ENCODE measurements at places on chromosomes 12 and 14.

GRCh38 chr14:71932229-71932981, at the start of gene RGS6:
TSS of gene RGS6 (plus strand) at chr14:71932429.
- DNase-seq, result peak; percentile 52

GRCh38 chr14:99889268-99889667, 96.1 kb downstream of the EML1 start:
- no peak for DNase-seq

- no peak for DNase-seq
These were observed 94.9 kb downstream of the SLCO1A2 start for GRCh38 chr12:21239866-21240265.

DNA sequence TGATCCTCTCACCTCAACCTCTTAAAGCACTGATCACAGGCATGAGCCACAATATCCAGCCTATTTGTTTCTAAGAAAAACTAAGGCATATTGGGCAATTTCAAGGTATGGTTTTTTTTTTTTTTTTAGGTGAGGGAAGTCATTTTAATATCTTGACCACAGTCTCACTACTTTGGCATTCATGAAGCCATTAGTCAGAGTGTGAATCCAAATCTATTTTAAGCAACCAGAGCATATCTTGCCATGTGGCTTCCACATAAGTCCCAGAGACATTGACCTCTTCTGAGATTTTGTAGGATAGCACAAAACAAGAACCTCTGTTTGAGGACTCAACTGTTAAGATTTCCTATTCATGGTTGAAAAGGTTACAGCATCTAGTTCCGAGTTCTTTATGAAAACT, 130.3 kb upstream of the RBM19 start:
- DNase-seq, result no peak

GRCh38 chr14:73785336-73785833, 66.2 kb upstream of the PTGR2 start:
- DNase-seq, result no peak

- no peak for DNase-seq
These were observed 19.9 kb downstream of the NEUROD4 start for GRCh38 chr12:55039395-55040354.

- DNase-seq, result no peak
These were observed 13.1 kb upstream of the POC1B start for GRCh38 chr12:89538897-89539296.

GRCh38 chr12:100716945-100717732, 77.4 kb upstream of the ANO4 start:
- DNase-seq, result peak; percentile 42

DNA sequence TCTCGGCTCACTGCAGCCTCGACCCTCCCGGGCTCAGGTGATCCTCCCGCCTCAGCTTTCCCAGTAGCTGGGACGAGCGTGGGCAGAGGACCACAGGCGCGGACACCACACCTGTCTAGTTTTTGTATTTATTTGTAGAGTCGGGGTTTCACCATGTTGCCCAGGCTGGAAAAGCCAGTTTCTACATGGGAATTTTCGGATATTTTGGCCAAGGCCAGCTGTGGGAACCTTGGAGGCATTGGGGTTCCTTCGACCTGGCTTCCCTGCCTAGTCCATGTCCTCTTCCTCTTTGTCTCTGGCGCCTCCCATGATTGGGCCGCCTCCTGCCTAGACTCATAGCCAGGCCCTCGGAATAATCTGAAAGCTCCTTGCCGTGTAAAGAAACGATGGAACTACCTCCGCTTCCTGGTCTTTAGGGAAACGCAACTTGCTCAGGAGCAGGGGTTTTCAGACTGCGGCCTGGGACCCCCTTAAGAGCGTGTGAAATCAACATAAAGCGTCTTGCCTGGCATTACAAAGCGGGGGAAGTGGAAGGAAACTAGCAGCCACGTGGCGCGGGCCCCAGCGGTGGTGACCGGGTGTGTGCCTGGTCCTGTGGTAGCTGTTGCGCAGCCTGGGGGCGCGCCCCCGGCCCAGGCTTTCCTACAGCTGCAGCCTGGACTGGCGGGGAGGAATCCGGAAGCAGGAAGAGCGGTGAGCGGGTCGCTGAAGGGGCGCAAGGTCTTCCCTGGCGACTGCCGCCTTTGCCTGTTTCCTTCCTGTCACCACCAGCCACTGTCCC, 1.4 kb upstream of the HSP90AA1 start:
- no peak for DNase-seq

- DNase-seq, result no peak
These were observed 23.4 kb upstream of the LRP6 start for GRCh38 chr12:12290206-12290605.

DNA sequence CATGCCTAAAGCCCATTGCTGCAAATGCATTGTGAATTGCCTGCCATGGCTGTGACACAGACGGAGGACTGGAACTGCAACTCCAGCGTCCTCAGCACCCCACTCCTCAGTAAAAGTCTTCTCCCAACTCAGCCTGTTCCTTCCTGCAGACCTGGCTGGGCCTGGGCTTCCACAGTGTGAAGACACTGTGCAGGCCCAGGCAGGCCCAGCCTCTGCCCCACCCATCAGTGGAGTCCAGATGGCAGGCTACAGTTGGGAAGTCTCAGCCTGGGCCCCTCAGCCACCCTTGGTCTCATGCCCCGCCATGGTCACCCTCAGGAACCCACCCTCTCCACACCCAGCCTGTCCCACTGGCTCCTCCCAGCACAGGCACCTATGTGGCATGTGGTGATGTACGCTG, 22.0 kb downstream of the VSX2 start:
- DNase-seq, result no peak

DNA sequence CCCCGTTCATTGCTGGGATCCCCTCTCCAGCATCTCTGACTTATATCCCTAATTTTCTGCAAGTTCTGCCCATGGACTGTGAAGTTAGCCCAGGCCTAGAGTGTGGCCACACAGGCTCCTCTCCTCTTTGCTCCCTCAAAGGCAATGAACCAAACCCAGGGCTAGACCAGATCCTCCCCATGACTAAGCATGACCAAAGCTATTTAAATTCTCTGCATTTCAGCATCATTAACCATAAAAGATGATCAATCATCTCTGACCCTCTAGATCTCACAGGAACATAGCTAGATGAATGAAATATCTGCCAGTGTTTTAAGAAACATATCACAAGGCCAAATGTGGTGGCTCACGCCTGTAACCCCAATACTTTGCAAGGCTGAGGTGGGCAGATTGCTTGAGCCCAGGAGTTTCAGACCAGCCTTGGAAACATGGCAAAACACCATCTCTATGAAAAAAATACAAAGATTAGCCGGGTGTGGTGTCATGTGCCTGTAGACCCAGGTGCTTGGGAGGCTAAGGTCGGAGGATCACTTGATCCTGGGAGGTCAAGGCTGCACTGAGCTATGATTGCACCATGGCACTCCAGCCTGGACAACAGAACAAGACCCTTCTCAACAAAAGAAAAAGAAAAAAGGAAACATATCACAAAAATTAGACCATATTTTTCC, 2.2 kb upstream of the KRT3 start:
- no peak for DNase-seq

DNA sequence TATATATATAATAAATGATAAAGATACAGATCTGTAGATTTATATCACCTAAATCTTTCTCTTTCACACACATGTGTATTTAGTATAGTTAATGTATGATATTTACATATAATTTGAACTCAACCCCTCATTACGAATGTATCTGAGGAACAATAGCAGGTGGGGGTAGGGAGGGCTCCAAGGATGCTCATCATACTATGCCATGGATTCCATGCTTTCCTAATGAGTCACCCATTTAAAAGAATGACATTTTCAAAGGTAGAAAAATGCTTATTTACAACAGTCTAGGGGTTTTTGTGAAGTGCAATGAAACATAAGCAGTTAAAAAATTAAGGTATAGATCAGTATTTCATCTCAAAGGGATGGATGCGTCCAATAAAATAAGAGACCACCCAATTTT, 181.6 kb downstream of the SOX5 start:
- DNase-seq, result no peak

DNA sequence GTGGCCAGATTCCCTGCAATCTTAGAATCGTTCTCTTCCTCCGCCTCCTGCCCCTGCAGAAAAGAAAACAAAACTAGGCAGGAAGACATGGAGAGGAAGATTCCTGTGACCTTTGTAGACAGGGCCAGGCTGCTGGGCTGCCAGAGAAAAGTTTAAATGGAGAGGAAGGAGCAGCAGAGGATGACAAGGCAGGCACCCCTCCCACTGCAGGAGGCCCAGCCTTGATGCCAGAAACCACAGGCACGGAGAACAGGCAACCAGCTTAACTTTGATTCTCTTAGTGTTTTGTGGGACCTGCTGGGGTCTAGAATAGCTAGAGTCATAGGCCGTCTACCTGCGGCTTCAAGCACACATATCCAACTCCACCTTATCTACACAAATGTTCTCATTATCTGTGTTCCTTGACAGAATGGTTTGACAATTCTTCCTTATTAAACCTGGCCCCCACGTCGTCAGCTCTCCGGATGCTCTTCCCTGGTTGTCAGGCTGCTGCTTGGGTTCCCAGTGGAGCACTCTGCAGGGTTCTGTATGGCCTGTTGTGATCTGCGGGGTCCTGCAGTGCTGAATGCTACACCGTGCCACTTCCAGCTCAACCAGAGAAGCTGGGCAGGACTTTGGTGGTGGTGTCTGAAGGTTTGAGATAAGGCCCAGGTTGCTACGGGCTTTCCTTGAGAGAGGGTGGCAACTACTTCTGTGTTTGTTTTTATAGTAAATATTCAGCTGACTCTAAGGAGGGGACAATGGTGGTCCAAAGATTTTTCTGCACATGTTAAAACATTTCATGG, 609.5 kb downstream of the AACS start:
- no peak for DNase-seq

DNA sequence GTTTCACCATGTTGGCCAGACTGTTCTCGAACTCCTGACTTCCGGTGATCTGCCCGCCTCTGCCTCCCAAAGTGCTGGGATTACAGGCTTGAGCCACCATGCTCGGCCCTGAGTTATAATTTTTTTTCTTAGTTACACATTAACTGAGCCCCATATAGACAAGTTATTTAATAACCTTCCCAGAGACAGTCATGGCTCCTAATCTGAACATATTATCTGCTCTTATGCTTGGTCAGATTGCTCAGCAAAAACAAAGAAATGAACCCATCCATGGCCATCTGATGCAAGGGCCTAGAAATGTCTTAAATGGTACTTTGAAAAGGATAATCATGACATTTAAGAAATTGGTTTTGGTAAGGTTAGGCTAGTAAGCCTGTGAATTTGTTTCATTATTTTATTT, 13.0 kb downstream of the SAMD15 start:
- no peak for DNase-seq

GRCh38 chr12:130764475-130765185, 48.5 kb upstream of the RIMBP2 start:
- DNase-seq, result no peak

DNA sequence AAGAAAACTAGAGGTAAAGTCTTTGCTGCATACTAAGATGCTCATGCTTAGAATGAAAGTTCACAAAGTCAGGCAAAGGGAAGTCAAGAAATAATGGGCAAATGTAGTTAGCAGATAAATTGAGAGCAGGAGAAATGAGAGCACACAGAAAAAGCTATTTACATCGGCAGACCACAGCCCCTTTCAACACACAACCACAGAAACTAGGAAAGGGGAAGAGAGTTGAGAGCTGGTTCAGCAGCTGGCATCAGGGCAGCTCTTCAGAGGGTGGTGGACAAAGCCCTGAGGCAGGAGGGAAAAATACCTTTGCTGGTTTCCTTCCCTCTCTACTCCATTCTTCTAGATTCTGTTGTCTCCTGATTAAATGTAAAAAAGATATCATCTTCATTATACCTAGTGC, 95.4 kb upstream of the ANO4 start:
- DNase-seq, result no peak

DNA sequence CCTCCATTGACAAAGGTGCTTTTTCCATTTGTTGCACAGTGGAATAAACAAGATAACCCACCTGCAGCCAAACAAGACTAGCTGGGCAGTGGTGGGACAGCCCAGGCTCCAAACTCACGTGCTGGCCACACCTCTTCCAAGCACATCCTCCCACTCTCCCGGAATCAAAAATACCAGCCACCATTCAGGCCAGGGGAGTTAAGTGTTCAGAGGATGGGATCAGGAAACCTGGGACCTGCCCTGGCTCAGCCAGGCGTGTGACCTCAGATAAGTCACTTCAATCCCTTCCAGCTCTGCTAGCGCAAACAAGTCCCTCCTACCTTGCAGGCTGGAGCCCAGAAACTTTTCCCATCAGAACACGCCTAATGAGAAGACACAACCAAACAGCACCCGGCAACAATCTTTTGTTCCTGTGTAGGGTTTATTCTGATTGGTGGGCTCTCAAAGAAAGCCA, 43.3 kb downstream of the ACTN1 start:
- no peak for DNase-seq

GRCh38 chr14:50714450-50715073, 46.5 kb upstream of the SAV1 start:
- DNase-seq, result peak; percentile 3

DNA sequence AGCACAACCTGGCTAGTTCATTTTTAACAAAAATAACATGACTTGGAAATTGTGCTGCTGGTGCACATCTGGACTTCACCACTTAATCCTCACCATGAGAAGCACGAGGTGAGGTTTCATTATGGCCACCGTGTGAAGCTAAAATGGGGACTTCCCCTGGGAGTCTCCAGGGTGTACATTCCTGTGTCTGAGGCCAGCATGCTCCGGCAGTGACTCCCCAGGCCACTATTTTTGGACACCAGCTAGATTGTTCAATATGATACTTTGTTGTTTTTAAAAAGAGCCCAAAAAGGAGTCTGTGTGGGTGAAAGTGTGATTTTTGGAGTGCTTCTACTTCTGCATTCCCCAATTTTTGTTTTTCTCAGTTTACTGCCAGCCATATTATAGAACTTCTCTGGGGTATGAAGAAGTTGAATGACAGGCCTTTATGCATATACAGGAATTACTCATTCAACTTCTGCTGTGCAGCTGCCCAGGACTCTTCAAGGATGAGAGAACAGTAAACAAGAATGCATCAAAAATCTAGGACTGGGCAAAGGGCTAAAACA, 16.9 kb upstream of the AICDA start:
- DNase-seq, result no peak

DNA sequence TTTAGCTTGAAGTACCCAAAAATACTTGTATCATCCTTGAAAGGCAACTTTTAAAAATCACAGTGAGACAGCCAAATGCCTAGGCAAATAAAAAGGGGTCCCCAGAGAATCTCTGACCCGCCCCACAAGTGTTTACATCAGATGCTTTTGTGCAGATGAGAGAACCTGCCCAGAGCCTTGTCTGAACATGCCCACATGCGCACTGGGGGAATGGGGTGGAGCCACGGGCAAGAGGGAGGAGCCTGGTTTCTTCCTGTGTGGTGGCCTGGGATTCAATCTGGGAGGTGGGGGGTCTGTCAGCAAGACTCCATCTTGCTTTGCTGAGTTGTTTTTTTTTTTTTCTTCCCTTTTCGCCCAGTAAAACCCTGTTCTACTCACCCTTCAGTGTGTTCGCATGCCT, 381.7 kb upstream of the CCDC196 start:
- DNase-seq, result no peak

- DNase-seq, result no peak
These were observed 74.0 kb downstream of the SPTSSA start for GRCh38 chr14:34387974-34388516.

GRCh38 chr12:6372403-6373003, 2.9 kb downstream of the SCNN1A start:
- DNase-seq, result peak; percentile 92

Data from NCI-H146 (cell line).